ENCODE measurements at places on chromosomes 16 and 17. TPM values are rescaled to one million over a fixed set of nuclear protein-coding genes. Genes with fewer than 3 reads are reported as not detected.

The THOC6 gene
- 16.2 TPM for total RNA-seq

The SULT1A4 gene
- 0.54 TPM for total RNA-seq

The GPR179 gene
- 0.07 TPM for total RNA-seq

The SEZ6L2 gene
- total RNA-seq = not detected

The NRN1L gene
- total RNA-seq = 2.7 TPM

The MXRA7 gene
- 5.0 TPM for total RNA-seq

The ASPA gene
- total RNA-seq = not detected

The MMP2 gene
- total RNA-seq = 0.49 TPM

The KRT33B gene
- total RNA-seq = not detected

DNA sequence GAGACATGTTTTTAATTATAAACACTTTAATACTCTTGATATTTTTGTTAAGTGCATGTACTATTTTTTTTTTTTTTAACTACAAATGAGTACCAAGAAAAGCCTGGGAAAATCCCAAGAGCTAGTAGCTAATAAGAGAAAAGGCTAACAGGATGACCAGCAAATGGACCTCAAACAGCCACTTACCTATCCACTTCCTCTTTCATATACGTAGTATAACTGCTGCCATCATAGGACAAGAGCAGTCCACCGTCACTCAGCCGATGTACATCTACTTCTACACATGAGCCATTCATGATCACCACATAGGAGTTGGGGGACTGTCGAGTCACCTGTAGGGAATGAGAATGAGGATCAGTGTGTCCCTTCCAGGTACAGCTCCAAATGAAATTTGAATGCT lies 128.0 kb upstream of the C17orf78 start:
- peaks cover 40% of the 10 kb centered on the region for H3K36me3 ChIP-seq
- no peaks in the 10 kb centered on the region for H3K27me3 ChIP-seq
- no peak overlapping the region for H3K27ac ChIP-seq

- no peaks in the 10 kb centered on the region for H3K36me3 ChIP-seq
- H3K27ac ChIP-seq = no peak overlapping the region
- DNase-seq = no peak
- peaks cover 5% of the 10 kb centered on the region for H3K27me3 ChIP-seq
Measured at GRCh38 chr17:30241051-30241450, 5.6 kb upstream of the SLC6A4 start.

GRCh38 chr16:85316944-85317343 lies 204.7 kb upstream of the CIBAR2 start:
- H3K27ac ChIP-seq = no peak overlapping the region
- peaks cover 4% of the 10 kb centered on the region for H3K4me1 ChIP-seq
- no peak overlapping the region for H3K4me3 ChIP-seq
- no peaks in the 10 kb centered on the region for H3K27me3 ChIP-seq
- no peak for DNase-seq

DNA sequence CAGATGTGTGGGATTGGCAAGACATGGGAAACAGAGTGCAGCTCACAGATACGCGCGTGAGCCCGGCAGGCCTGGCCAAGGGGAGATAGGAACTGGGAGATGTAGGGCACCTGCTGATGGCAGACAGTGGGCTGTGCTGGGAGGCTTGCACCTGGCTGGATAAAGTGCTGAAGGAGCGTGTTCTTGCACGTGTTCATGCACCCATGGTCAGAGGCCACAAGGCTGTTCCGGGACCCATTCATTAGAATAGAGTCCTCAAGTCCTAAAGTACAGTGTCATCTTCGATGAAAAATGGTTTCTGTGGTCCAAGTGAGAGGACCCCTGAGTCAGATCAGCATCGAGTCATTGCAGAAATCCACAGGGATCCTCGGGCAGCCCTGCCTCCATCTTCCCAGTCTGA lies 236.4 kb downstream of the CCDC182 start:
- H3K4me3 ChIP-seq = no peak overlapping the region
- H3K4me1 ChIP-seq = no peaks in the 10 kb centered on the region
- H3K27me3 ChIP-seq = no peaks in the 10 kb centered on the region
- DNase-seq = no peak
- no peak overlapping the region for H3K27ac ChIP-seq

GRCh38 chr17:37466471-37466870 lies 23.2 kb upstream of the DUSP14 start:
- no peaks in the 10 kb centered on the region for H3K27me3 ChIP-seq
- H3K27ac ChIP-seq = no peak overlapping the region
- H3K4me1 ChIP-seq = no peaks in the 10 kb centered on the region
- H3K36me3 ChIP-seq = peaks cover 57% of the 10 kb centered on the region
- H3K4me3 ChIP-seq = no peak overlapping the region

GRCh38 chr17:48551214-48551555 lies 6.3 kb upstream of the HOXB2 start:
- H3K27ac ChIP-seq = no peak overlapping the region
- no peaks in the 10 kb centered on the region for H3K27me3 ChIP-seq
- peaks cover 25% of the 10 kb centered on the region for H3K4me1 ChIP-seq

- no peak for DNase-seq
- peaks cover 20% of the 10 kb centered on the region for H3K36me3 ChIP-seq
- H3K4me3 ChIP-seq = peak overlapping the region; percentile 84
- no peaks in the 10 kb centered on the region for H3K27me3 ChIP-seq
- peaks cover 18% of the 10 kb centered on the region for H3K4me1 ChIP-seq
Measured at GRCh38 chr17:82457929-82458178, 687 bp upstream of the NARF start.

GRCh38 chr17:77503916-77504651 lies 363.3 kb downstream of the SEC14L1 start:
- H3K4me3 ChIP-seq = no peak overlapping the region
- H3K36me3 ChIP-seq = peaks cover 16% of the 10 kb centered on the region
- no peaks in the 10 kb centered on the region for H3K27me3 ChIP-seq
- DNase-seq = no peak

- H3K27me3 ChIP-seq = peaks cover 5% of the 10 kb centered on the region
- no peaks in the 10 kb centered on the region for H3K36me3 ChIP-seq
- H3K4me1 ChIP-seq = peaks cover 4% of the 10 kb centered on the region
- H3K27ac ChIP-seq = no peak overlapping the region
Measured at GRCh38 chr17:57940653-57941329, 14.4 kb downstream of the CUEDC1 start.

DNA sequence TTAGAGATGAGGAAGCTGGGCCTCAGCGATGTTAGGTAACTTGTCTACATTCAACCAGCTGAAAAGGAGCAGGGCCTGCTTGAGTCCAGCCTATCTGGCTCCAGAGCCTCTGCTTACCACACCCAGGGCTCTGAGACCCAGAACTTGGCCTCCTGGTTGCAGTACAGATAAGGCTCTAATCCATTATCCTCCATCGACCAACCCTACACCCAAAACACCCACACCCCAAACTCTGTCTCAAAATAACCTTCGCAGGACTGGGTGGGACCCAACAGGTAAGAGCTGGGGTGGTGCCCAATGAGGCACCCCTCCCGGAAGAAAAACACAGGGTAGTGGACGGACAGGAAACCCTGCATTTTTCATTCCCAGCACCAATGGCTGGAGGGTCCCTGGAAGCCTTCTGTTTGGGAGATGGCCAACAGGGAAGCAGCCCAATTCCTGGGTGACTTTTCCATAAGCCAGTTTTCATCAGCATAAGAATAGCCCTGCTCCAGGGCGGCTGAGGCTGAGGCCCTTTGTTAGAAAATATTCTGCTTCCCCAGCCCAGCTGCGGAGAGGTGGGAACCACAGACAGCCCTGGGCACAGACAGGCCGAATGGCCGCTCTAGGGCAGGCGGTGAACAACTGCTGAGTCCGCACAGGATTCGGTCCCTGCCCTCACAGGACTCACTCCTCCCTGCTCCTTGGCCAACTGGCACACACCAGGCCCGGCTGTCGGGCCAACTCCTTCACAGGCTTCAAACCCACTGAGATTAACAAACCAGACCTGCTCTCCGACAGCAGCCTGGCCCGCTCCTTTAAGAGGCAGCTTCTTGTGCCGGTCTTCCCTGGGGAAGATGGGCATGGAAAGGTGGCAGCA lies 9.8 kb downstream of the SMIM5 start:
- H3K4me3 ChIP-seq = no peak overlapping the region
- H3K4me1 ChIP-seq = no peaks in the 10 kb centered on the region
- no peak overlapping the region for H3K27ac ChIP-seq
- H3K36me3 ChIP-seq = no peaks in the 10 kb centered on the region

- no peak overlapping the region for H3K27ac ChIP-seq
- no peaks in the 10 kb centered on the region for H3K27me3 ChIP-seq
- no peaks in the 10 kb centered on the region for H3K36me3 ChIP-seq
- DNase-seq = no peak
Measured at GRCh38 chr17:74962622-74963394, 9.8 kb downstream of the HID1 start.

DNA sequence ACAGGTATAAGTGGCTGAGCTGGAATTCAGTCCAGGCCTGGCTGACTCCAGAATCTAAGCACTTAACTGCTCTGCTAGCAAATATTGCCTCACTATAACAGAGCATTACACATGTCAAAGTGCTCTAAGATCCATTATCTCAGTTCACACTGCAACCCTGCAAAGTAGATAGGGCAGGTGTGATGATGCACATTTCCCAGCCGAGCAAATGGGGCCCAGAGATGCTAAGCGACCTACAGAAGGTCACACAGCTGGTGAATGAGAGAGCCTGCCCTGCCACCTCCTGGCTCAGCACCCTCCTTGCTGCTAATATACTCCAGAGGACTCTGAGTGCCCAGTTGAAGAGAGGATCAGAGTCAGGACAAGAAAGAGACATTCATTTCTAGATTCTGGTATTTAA lies 73.6 kb upstream of the CCL1 start:
- H3K4me1 ChIP-seq = no peaks in the 10 kb centered on the region
- no peak overlapping the region for H3K27ac ChIP-seq
- H3K4me3 ChIP-seq = no peak overlapping the region
- peaks cover 10% of the 10 kb centered on the region for H3K27me3 ChIP-seq
- H3K36me3 ChIP-seq = no peaks in the 10 kb centered on the region

- no peak for DNase-seq
- H3K36me3 ChIP-seq = no peaks in the 10 kb centered on the region
- no peak overlapping the region for H3K27ac ChIP-seq
- no peak overlapping the region for H3K4me3 ChIP-seq
- H3K4me1 ChIP-seq = no peaks in the 10 kb centered on the region
Measured at GRCh38 chr16:75679366-75679765, 2.6 kb upstream of the CPHXL2 start.

- H3K4me3 ChIP-seq = no peak overlapping the region
- H3K36me3 ChIP-seq = peaks cover 67% of the 10 kb centered on the region
- DNase-seq = no peak
- no peaks in the 10 kb centered on the region for H3K27me3 ChIP-seq
- H3K27ac ChIP-seq = no peak overlapping the region
Measured at GRCh38 chr17:7493941-7494340, 9.8 kb downstream of the POLR2A start.

GRCh38 chr17:45334701-45335677 lies 18.2 kb upstream of the MAP3K14 start:
- no peak for DNase-seq
- no peaks in the 10 kb centered on the region for H3K27me3 ChIP-seq
- no peaks in the 10 kb centered on the region for H3K4me1 ChIP-seq
- H3K27ac ChIP-seq = no peak overlapping the region
- no peaks in the 10 kb centered on the region for H3K36me3 ChIP-seq

GRCh38 chr16:88831838-88832237 lies 20.1 kb upstream of the APRT start:
- DNase-seq = no peak
- H3K4me3 ChIP-seq = no peak overlapping the region
- H3K27ac ChIP-seq = no peak overlapping the region
- no peaks in the 10 kb centered on the region for H3K27me3 ChIP-seq
- no peaks in the 10 kb centered on the region for H3K4me1 ChIP-seq

DNA sequence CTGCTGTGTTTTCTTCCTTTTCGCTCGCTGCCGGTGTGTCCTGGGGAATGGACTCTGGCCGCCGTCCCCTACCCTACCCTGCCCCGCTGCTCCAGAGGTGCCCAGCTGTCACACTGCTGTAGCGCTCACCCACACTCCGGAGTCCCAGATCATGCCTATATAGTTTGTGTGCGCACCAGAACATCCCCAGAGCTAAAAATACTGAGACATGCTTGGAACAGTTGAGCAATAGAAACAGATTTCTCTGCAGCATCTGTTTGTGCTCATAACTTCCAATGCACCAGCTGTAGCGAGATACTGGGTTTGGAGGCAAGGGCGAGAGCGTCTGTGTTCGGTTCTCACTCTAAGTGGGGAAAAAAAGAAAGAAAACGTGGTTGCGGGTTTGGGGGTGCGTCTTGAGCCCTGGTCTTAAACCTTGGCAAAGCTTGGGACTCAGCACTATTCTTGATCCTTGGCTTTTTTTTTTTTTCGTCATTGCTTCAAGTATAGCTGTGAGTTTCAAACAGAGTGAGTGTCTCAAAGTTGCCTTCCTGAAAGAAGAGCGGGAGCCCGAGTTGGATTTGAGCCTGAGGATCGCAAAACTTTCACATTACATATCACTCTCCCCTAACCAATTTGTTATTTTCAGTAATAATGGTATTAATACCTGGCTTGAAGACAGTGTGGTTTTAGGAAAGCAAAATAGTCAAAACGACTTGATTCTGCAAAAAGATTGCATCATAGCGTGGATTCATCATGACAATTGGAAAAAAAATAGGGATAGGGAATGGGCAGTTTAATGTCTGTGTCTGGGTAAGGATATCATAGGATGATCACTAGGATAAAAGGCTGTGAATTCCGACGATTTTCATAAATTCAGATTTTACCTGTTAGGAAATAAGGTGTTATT lies 621 bp downstream of the KCNJ2 start:
- no peaks in the 10 kb centered on the region for H3K4me1 ChIP-seq
- H3K4me3 ChIP-seq = no peak overlapping the region
- peaks cover 25% of the 10 kb centered on the region for H3K27me3 ChIP-seq
- no peak overlapping the region for H3K27ac ChIP-seq
- no peaks in the 10 kb centered on the region for H3K36me3 ChIP-seq
- DNase-seq = peak; percentile 0

Measured in CD4-positive, CD25-positive, alpha-beta regulatory T cell (primary cell).